ENCODE measurements at places on chromosomes 3 and 15.

DNA sequence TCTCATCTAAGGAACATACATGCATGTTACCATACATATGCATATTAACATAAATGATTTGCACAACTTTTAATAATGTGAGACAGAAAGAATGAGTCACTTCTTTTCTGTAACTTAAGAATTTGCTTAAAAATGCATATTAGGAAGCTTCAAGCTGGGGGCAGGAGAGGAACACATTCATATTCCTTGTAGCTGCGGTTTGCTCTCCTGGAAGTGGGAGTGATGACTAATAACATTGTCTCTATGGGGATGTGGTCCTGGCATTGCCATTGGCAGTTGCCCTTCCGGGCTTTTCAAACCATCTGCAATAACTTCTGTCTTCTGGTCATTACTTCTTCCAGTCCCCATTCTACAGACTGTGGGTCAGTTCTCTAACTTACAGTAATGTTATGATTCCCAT is 15.6 kb downstream of the CHST2 start:
- DNase-seq = no peak

DNA sequence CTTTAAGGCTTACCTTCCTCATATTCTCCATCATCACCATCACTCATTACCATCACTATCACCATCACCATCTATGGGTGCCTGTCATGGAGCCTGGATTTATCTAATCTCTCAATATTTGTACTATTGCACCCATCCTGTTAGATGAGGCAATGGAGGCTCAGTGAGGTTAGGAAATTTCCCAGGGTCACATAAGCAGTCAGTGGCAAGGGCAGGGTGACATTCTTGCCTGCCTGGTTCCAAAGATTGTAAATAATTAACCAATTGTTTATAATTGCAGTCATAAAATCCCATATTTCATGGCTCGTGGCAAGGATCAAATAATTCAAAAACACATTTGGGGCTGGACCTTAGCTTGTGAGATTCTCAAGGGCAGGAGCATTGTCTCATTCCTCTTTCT is 55.2 kb downstream of the MGLL start:
- no peak for DNase-seq

- no peak for DNase-seq
Observed at GRCh38 chr15:88512078-88512477, 34.4 kb downstream of the DET1 start.

DNA sequence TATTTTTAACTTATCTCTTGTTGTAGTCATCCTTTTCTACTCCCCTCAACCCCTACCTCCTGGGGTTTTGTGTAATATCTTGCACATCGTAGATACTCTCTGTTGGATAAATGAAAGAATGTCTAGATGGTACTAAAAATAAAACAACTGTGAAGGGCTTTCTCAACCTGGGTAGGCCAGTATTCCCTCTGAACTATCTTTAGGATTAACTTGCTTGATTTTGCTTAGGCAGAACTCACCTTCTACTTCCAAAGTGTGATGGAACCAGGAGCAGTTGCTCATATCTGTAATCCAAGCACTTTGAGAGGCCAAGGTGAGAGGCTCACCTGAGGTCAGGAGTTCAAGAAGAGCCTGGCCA is 32.8 kb upstream of the TIPARP start:
- DNase-seq = no peak

DNA sequence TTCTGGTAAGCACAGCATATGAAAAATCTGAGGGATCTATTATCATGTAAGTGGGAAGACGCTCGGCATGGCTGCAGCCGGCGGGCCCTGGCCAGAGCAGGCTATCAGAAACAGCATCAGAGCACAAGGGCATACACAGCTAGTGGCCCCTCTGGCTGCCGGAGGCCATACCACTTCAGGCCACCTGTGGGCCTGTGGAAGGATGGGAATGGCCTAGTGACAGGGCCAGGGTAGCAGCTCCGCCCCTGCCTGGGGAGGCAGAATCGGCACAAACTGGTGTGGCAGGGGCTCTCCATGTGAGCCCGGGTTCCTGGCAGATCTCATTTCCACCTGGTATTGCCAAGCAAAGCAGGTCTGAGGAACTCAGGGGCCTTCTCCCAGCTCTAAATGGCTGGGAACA is 46.4 kb downstream of the SH3BP5 start:
- DNase-seq = no peak

DNA sequence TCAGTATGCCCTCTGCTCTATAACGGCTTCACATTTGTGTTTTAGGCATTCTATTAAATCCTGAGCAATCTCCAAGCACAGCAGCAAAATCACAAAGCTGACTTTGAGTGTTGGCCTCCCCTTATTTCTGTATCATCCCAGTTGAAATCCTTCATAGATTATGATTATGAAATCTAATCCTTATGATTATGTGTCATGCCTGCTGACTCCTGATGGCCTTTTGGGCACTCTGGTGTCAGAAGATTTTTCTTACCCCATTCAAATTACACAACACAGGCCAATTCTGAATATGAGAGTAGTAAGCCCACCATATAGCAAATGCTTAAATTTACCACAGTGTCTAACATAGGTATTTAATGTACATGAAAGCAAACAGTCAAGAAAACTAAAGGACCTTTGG is 34.3 kb downstream of the CDV3 start:
- no peak for DNase-seq

DNA sequence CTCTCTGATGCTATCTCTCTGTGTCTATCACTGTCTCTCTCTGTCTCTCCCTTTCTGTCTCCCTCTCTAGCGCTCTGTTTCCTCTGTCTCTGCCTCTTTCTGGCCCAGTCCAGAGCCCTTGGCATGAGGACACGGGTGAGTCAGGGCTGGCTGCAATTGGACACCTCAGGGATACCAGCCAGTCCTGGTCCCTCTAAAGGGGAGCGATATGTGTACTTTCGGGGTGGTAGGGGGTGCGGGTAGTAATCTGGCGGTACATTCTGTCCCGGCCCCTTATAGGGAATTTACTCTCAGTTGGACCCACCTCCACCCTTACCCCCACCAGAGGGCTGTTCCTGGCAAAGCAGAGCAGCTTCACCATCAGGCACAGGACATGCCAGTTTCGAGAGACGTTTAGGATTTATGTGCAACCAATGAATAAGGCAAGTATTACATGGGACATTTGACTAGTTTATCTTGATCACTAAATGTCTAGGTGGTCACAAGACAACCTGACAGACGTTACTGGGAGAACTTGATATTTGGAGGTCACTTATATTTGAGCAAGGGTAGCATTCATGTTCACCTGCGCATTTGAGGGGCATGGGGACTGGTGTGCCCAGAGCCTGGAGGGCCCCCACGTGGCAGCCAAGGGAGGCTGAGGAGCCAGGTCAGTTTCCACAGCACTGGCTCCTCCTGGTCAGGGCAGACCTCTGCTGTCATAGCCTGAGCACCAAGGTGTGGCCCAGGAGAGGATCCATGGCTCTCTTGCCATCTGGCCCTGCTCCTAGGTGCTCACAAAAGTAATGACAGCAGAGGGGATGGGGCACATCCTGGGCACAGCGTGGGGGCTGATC is 256.1 kb downstream of the PLCL2 start:
- peak; percentile 77 for DNase-seq

GRCh38 chr15:41568350-41569017 is 9.5 kb downstream of the TYRO3 start:
- DNase-seq = no peak

DNA sequence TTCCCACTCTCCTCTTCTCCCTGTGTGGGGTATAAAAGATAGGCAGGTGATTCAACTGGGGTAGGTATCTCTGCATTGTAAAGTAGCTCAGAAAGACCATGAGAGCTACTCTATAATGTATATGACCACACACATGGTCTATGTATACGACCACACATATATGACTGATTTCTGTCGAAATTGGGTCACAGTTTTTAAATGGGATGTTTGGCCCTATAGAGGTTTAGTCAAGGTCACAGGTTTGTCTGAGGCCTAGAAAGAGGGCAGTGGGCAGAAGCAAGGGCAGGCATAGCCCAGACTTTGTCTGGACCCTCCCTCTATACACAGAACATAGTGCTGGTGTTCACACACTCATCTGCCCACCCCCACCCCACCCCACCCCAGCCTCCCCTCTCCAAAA is 4.4 kb downstream of the LAMP3 start:
- DNase-seq = no peak

DNA sequence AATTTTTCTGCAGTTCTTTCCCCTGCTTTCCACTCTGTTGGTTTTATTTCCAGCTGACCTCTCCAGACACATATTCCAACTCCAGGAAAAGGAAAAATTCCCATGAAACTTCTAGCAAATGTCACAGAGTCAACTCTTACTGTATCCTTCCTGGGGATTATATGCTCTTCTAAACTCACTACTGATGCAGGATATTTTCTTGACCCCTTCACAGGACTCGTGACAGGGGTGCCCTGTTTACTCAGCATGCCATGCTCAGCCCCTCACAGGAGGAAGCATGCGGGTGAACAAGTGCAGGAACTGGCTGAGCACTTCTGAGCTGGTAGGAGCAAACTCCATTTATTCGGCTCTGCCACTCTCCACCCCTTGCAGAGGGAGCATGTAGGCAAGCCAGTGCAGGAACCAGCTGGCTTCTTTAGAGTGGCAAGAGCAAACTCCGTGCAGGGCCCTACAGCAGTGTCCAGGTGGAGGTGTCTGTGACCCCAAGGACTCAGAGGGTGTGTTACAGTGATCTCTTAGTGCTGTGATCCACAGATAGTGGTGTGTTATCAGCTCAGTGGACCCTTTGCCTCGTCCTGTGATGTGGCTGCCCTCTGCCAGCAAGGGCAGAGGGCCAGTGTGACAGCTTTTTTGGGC is 413.6 kb upstream of the GRM7 start:
- no peak for DNase-seq

DNA sequence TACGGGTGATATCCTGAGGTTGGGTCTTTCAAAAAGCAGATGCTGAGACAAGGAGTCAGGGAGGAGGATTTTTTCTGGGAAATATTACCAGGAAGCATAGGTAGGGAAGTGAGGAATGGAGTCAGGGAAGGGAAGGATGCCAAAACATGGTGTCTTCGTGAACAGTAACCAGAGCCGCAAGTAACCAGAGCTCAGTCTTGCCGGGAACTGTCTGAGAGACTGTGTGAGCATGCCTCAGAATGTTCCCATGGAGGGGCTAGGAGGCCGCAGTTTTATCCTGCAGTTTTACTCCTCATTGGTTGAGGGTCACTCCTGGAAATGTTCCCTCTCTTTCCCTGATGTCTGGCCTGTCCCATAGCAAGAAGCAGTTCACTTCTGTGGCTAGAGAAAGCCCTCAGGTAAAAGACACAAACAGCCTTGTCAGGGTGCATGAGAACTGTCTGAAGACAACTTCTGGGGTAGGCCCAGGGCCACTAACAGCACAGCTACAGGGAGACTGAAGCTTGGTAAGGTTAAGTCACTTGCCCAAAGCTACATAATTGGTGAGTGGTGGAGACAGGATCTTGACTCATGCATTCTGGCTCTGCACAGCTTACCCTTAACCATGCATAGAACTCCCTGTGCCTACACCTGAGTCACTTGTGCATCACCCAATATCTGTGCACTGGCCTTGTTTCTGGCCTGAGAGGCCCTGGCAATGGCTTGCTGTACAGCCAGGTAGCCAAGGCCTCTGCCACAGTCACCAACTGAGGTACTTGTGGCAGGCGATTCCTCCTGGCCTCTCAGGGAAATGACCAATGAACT is 76.3 kb upstream of the FRMD4B start:
- no peak for DNase-seq

GRCh38 chr3:3107858-3108257 is 2.3 kb downstream of the IL5RA start:
- DNase-seq = no peak

DNA sequence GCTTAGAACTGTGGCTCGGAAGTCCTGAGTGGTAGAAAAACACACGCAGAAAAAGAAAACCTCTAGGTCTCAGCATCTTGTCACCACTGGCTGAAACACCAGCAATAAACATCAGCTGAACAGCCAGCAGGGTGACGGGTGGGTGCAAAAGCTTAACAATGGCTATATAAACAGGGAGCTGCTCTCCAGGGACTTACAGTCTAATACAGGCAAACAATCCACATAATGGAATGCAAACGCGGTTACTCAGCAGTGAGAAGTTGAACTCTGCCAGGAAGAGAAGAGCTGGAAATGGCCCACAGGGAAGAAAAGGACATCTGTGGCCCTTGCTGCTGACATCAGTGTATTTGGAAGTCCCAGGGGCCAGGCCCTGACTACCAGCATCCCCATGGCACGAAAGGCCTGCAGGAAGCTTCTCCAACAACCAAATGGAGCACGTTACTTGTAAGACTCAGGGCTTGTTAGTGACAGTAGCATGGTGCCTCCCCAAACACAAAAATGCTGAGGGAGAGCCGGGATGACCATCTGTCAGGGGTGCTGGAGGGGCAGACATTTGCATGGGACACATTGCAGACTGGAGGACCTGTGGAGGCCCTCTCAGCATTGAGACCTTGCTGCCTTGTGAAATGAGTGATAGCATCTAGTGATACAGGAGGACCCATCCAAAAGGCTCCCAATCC is 3.0 kb downstream of the HEG1 start:
- DNase-seq = no peak

DNA sequence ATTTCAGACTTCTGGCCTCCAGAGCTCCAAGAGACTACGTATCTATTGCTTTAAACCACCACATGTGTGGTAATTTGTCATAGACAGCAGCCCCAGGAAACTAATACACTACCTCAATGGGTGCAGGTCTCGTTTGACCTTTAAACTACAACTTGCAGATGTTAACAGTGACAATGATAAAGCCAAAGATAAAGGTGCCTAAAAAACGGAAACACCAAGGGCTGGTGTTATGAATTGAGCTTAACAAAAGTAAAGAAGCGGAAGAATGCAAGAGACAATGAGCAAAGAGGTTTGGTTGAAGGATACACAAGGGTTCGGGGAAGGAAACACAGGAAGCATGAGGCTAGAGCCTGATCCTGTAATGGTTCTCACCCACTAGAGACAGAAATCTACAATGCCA is 50.8 kb downstream of the RFTN1 start:
- no peak for DNase-seq

DNA sequence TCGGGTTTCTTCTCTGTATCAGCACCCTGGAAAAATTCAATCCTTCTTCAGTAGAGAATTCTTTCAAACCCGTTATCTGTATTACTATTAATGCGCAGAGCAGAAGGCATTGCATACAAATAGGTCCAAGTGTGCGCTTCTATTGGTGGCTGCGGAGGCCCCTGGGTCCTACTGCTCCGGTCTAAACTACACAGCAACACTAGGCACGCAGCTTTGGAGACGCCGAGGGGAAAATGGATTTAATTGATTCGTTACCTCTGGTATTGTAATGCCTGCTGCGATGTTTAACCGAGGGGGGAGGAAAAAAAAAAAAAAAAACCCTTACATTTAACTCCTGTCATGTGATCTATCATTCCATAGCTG is at the start of gene ROBO1:
Gene ROBO1, minus strand, starts transcription at position 94 of the 363 bp plus-strand sequence.
- DNase-seq = no peak

- no peak for DNase-seq
Observed at GRCh38 chr15:71434774-71435173, 319.5 kb downstream of the THSD4 start.

GRCh38 chr3:119176778-119177177 is 3.4 kb downstream of the UPK1B start:
- no peak for DNase-seq

GRCh38 chr3:125349055-125349454 is 26.1 kb downstream of the ZNF148 start:
- no peak for DNase-seq

DNA sequence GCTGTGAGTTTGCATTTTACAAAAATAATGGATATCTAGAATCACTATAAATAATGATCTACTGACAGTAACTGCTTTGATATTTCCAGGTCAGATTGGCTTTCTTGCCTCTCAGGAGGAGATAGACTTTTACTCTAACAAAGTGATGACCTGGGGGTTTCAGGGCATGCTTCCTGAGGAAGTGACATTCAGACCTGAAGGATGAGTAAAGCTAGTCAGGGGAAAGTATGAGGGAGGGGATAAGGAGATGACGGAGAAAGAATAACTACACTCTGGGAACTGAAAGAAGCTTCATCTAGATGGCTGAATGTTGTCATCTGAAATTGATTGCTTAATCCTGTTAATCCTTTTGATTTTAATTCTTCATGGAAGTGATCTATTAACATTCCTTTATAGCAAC is 32.2 kb downstream of the ARMC8 start:
- DNase-seq = no peak

All from left ventricle myocardium superior (tissue), 1 donor.